CD4-positive, alpha-beta T cell treated with Interleukin-15 for 4 hours (primary cell): ENCODE measurements at places on chromosomes 5 and 9.

DNA sequence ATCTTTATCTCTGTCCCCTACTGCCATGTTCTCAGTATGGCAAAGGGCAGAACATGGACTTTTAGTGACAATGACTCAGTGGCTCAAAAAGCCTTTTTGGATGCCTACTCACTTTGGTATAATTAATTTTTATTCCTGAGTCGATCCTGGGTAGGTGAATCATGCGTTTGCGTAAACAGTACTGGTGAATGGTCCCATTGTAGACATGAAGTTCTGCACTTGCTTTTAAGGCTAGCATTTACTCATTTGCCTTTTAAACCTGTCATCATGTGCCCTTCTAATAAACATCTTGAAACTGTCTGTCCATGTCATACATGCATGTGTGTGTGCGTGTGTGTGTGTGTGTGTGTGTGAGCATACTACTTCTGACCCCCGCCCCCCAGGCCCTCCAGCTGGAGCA, 223.0 kb downstream of the AUH start:
- no peak for DNase-seq

GRCh38 chr9:100307080-100307479, 45.7 kb downstream of the TEX10 start:
- DNase-seq, result no peak

GRCh38 chr9:111863636-111864035, 33.0 kb upstream of the UGCG start:
- DNase-seq, result no peak

DNA sequence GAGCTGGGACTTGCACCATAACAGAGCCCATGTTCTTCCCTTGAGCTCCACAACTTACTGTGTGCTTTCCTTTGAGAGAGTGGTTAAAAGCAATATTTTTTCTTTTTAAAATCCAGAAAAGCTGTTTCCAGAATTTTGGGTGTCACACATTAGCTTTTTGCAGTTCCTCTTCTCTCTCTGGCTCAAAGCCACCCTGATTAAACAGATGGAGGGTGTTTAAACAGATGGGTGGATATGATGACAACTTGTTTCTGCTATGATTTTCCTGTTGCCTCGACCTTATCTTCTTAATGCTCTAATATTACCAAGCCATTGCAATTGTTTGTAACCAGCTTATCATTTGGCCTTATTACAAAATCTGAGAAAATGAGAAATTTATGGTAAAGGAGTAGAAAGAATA, 22.9 kb upstream of the CFAP95 start:
- DNase-seq, result no peak

DNA sequence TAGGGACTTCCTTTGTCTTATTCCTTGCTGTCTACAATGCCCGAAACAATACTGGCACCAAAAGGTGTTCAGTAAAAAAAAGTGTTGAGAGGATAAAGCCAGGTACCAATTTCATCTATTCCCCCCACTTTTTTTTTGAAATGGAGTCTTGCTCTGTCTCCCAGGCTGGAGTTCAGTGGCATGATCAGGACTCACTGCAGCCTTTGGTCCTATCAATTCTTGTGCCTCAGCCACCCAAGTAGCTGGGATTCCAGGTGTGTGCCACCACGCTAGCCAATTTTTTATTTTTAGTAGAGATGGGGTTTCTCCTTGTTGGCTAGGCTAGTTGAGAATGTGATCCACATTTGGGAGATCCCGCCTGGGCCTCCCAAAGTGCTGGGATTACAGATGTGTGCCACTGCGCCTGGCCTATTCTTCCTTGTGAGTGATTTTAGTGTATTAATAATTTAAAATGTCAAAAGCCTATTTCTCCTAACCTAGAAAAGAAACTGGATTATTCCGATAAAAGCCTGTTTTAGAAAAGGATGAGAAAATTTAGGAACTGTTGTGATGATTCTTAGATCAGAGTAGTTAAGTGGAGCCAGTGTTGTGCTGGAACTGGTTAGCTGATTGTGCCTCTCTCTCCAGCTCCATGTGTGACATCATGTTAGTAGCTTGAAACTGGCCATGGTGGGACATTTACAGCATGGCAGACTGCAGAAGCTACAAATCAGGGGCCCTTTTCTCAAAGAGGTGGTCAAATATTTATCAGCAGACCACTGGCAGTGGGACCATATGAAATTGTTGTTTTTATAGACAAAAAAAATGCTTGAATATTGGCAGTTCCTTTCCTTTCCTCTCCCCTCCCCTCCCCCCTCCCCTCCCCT, 14.3 kb downstream of the CDC42SE2 start:
- DNase-seq, result no peak

GRCh38 chr5:150166037-150166649, 435 bp upstream of the CDX1 start:
- no peak for DNase-seq

GRCh38 chr5:78624011-78624541, 24.5 kb downstream of the LHFPL2 start:
- DNase-seq, result no peak

DNA sequence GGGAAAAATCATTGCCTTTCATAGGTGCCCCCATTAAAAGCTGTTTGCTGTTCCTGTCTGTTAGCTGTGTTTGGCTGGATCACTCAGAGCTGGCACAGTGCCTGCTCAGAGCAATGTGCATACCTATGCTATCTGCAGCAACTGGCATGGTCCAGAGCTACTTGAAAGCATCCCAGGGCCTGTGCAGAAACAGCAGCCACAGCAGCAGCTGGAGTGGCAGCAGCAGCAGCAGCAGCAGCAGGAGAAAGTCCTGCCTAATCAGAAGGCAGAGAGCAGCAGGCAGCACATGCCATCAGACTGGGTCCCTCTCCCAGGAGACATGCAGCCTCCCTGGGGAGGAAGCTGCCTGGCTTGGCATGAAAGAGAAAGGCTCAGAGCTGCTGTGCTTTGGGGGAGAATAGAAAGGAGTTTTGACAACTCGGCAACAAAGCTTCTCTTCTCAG, 243.8 kb upstream of the WWC1 start:
- no peak for DNase-seq

GRCh38 chr9:124265551-124265950, 7.8 kb downstream of the NEK6 start:
- no peak for DNase-seq

DNA sequence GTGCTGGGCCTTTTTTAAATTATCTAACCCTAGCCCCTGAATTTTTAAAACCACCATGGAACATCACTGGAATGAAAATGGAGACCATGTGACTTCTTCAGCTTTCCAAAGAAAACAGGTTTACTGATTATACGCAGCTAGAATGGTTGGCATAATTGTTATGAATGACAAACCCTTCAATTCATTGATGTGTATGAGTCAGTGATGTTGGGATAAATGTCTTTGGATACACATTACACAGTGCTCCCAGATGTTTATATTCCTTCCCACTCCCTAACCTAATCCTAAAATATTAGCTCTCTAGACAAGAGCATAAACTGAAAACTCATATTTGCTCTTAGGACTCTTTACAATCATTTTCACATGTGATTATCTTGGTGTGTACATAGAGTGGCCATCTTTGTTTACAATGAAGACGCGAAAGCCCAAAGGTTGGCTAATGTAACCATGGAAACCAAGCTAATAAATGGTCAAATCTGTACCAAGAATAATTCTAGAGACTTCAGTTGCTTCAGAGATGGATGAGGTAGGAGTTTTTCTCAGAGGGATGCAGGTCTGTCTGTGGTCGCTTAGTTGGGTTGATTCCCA, 131.2 kb upstream of the HMHB1 start:
- DNase-seq, result no peak

DNA sequence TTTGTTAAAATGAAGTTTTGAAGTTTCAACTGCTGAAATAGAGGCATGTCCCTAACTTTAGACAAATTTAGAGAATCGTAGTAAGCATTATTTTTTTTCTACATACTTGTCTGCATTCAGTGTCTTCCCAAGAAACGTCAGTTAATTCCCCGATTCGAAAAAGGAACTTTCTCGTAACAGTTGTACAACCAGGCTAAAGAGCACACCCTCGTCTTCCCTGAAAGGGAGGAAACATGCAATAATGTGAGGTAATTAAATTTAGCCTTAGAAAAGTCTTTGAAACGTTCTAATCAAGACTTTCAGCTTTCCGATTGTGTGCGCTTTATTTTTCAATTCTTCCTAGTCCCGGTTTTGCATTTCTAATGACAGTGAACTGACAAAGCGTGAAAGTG, 374 bp upstream of the SLC1A3 start:
- DNase-seq, result no peak

DNA sequence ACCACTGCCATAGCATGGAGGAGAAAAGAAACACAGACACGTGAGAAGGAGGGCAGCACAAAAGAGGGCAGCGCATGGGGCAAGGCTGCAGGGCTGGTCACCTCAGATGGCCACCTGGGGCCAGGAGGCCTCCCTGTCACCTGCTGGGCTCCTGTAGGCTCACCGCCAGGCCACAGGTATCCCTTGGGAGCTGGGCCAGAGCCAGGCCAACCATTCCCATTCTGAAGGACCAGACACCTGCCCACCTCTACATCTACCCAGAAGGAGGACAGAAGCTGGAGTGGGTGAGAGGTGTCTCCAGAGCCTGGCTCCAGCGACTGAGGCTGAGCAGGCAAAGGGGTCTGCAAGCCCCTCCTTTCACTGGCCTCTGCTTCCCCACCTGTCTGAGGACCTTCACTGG, 103.1 kb downstream of the PAX5 start:
- no peak for DNase-seq

GRCh38 chr9:125432715-125433385, 171.2 kb downstream of the GAPVD1 start:
- no peak for DNase-seq

DNA sequence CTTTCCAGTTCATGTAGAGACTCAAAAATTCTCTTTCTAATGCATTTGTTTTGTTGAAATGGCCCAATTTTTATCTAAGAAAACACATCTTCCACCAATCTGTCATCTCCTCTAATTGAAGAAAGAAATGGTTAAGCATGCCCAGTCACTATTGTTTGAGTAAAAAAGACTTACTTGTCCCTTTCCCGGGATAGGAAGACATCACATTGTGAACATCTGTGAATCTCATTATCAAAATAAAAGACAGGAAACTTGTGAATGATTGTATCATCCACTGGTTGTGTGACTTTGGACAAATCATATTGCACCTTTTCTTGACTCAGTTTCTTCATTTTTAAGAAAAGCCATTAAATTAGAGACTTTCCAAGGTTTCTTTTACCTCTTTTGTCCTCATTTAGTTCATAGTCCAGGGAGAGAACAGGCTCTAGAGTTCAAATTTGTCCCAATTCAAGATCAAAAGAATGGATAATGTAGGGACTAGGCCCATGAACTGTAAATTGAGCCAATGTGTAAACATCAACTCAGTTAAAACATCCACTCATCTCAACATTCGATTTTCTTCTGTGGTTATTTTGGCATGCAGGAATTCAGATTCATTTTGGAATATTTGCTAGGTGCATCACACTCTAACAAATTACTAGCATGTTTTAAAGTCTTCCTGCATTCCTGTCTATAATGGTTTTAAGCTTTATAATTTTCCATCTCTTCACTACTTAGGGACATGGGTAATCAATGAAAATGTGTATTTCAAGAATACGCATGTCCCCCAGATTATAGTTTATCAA, 838.0 kb upstream of the WWC1 start:
- DNase-seq, result no peak

DNA sequence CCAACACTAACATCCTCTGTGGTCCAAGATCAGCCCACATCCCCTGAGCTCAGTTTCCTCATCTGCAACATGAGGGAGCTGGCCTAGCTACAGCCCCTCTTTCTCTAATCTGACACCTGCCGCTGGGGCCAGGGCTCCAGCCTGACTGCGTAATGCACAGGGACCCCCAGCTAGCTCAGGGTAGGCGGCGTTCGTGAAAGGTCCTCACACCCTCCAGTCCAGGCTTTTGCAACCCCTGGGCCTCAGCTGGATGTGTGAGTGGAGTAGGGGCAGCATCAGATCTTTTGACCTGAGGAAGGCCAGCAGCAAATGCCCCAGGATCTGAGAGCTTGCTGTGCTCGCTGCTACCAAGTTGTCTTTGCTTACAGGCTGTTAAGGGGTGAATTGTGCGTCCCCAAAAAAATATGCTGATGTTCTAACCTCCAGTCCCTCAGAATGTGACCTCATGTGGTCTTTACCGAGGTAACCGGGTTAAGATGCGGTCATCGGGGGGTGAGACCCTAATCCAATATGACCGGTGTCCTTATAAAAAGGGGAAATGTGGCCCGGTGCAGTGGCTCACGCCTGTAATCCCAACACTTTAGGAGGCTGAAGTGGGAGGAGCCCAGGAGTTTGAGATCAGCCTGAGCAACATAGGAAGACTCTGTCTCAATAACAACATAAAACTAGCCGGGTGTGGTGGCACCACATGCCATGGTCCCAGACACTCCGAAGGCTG, 47.8 kb downstream of the PLPP7 start:
- no peak for DNase-seq

- peak; percentile 10 for DNase-seq
Measured at GRCh38 chr9:127803507-127804352, 1.0 kb downstream of the FPGS start.

GRCh38 chr5:96043446-96043845, 81.8 kb upstream of the ELL2 start:
- DNase-seq, result no peak

GRCh38 chr5:72265032-72265877, 54.8 kb downstream of the MRPS27 start:
- DNase-seq, result no peak

DNA sequence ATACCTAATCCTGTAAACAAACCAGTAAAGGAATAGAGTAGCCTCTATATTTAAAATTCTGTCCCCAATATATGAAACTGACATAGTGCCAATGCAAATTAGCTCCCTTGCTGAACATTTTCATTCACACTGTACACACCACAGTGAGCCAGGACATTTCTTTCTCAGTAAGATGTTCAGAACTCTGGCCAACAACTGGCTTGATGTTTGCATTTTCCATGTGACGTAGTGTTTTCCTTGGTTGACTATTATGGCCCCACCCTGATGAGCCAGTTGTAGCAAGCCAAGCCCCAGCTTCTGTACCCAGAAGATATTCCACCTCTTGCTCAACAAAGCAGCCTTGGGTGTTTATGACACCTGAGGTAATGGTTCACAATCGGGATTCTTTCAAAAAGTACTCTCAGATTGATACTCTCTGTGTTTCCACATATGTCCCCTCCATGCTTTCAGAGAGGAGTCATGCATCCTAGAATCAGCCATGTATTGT, 17.7 kb upstream of the ANXA1 start:
- no peak for DNase-seq

DNA sequence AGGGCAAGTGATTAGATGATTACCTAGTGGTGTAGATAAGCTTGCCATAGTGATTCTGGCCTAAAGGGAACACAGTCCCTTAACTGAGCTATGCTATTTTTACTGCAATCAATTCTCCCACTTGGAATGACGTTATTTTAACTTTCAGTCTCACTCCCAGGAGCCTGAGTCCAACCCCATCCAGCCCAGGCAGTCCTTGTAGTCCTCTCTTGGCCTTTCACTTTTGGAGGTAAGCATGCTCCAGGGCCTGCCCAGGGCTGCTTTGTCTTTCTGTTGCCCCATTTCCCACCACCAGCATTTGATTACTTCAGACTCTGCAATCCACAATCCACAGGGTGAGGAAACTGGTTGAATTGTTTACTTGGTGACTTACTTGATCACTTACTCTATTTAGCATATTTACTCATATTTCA, 233.0 kb downstream of the CD180 start:
- DNase-seq, result no peak

DNA sequence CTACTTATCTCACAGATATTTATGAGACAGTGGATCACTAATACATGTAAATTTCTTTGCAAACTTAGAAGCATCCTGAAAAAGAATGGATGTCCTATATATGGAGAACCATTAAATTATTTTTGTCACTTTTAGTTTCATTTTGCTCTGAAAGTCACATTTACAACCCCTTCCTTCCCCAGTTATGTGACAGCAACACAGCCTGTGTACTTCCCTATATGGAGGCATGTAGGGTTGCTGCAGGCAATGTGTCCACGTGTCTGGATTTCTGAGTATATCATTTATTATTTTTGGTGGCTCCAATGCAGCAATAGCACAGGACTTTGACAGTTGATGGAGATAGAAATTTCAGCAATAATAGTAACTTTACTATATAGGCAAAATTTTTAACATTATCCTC, 156.4 kb downstream of the ST8SIA4 start:
- DNase-seq, result no peak
